ENCODE measurements at places on chromosomes 3 and 15.
A peak's percentile ranks its signal among the peaks of the same experiment; 100 is the strongest.

- DNase-seq, result peak; percentile 38
These were observed 33.4 kb downstream of the PRKCD start for GRCh38 chr3:53194210-53195065.

DNA sequence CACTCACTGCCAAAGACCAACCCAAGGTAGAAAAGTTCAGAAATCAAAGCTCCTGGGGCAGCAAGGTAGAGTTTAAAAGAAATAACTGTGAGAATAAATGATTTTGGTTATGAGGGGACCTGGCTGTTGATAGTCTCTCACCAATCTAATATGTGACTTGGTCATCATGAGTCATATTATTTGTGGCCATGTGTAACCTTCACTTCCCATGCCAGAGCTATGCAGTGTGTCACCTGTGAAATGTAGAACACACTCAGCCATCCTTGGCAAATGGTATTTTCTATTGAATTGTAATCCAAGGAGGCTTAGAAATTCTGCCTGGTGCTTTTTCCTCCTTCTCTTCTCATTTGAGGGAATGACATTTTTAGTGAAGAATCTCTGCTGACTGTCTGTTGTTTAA, 184.2 kb upstream of the STAC start:
- DNase-seq, result no peak

DNA sequence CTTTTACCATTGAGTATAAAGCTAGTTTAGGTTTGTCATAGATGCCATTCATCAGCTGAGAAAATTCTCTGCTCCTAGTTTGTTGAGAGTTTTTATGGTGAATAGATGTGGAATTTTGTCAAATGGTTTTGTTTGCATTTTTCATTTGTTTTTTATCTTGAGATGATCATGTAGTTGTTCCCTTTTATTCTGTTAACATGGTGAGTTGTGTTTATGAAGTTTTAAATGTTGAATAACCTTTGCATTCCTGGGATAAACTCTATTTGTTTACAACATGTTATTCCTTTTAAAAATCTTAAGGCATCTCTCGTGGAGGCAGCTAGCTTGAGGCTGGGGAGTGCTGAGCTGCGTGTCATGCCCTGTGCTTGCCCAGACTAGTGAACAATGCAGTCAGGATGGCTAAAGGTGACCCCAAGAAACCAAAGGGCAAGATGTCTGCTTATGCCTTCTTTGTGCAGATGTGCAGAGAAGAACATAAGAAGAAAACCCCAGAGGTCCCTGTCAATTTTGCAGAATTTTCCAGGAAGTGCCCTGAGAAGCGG, 48.5 kb downstream of the ANAPC13 start:
- no peak for DNase-seq

- no peak for DNase-seq
These were observed 604.3 kb upstream of the CFAP20DC start for GRCh38 chr3:59654123-59654479.

DNA sequence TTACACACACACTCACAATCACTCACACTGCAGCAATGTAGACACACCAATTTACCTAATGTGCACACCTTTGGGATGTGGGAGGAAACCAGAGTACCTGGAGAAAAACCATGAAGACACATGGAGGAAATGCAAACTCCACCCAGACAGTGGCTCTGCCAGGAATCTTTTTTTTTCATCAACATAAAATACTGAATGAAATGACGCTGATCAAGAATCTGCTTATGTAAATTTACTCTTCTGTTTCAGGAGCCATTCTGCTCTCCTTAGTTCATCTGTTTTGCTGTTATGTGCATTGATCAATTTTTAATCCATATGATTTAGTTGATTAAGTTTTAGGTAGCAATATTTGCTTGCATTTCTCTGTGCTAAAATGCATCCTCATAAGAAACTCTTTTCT, 414.2 kb upstream of the CCDC54 start:
- DNase-seq, result no peak

DNA sequence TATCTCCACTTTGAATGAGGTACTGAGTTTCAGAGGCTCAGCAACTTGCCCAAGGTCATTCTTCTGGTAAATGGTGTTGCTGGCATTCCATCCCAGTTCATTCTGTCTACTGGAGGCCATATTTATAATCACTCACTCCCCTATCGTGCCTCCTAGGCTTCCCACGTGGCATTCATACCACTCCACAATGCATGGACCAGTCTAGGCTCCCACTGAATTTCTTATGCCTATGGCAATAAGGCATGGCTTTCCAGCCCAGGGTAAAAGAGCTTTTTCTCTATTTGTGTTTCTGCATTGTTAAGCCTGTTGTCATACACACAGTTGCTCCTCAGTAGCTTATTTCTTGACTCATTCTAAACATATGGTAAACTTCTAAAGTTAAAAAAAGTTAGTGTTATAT, 19.9 kb downstream of the BBX start:
- DNase-seq, result no peak

- no peak for DNase-seq
These were observed 13.1 kb upstream of the GP9 start for GRCh38 chr3:129047553-129047839.

DNA sequence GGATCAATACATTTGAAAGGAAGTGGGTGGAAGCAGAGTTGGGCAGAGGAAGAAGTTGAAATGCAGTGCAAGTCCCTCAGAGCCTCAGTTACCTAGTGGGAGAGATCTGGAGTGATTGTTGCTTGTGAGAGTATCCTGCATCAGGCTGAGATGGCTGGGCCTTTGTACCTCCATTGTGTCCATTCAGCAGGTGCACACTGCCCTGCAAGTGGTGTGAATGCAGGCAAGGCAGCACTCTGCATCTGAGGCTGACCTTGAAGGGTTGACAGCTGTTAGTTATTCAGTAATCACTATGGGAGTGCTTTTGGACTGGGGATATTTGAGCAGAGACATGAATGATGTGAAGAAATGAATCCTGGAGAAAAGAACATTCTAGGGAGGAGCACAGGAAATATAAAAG, 25.2 kb downstream of the ATP6V1A start:
- DNase-seq, result no peak

GRCh38 chr3:62378311-62378789, 5.0 kb upstream of the FEZF2 start:
- no peak for DNase-seq
